ENCODE measurements at places on chromosomes 12 and 14. TPM values are rescaled to one million over a fixed set of nuclear protein-coding genes. Genes with fewer than 3 reads are reported as not detected.

The KRT73 gene
- total RNA-seq: not detected

The GSG1 gene
- not detected for total RNA-seq

The INSM2 gene
- total RNA-seq: not detected

The KLHL33 gene
- 0.07 TPM for total RNA-seq

The B3GNT4 gene
- 0.54 TPM for total RNA-seq

The PA2G4 gene
- total RNA-seq: 124 TPM

The P2RX2 gene
- not detected for total RNA-seq

The NEUROD4 gene
- total RNA-seq: not detected

The PCED1B gene
- total RNA-seq: 2.4 TPM

The DBX2 gene
- total RNA-seq: not detected

The OTX2 gene
- total RNA-seq: 8.2 TPM

The IL23A gene
- total RNA-seq: 0.32 TPM

The DUSP6 gene
- 47.8 TPM for total RNA-seq

The GPR68 gene
- 0.50 TPM for total RNA-seq

The SRRM4 gene
- total RNA-seq: 0.46 TPM

The TMEM260 gene
- 18.1 TPM for total RNA-seq

The CLEC9A gene
- total RNA-seq: not detected

The YBX3 gene
- 527 TPM for total RNA-seq

The SMCO2 gene
- 0.32 TPM for total RNA-seq

The PTPRQ gene
- 0.18 TPM for total RNA-seq

The GATC gene
- total RNA-seq: 28.8 TPM

The HRK gene
- 2.1 TPM for total RNA-seq

The CIDEB gene
- total RNA-seq: not detected

The SYCP3 gene
- not detected for total RNA-seq

The ETFRF1 gene
- 9.2 TPM for total RNA-seq

The B4GALNT1 gene
- total RNA-seq: 2.6 TPM

The CLEC7A gene
- 1.4 TPM for total RNA-seq

The VRTN gene
- 0.14 TPM for total RNA-seq

The PAWR gene
- 189 TPM for total RNA-seq

The MYO1A gene
- total RNA-seq: not detected

The POLE2 gene
- 2.0 TPM for total RNA-seq

The PMCH gene
- total RNA-seq: not detected
